ENCODE measurements at places on chromosomes 13 and 19.
A peak's percentile ranks its signal among the peaks of the same experiment; 100 is the strongest.

DNA sequence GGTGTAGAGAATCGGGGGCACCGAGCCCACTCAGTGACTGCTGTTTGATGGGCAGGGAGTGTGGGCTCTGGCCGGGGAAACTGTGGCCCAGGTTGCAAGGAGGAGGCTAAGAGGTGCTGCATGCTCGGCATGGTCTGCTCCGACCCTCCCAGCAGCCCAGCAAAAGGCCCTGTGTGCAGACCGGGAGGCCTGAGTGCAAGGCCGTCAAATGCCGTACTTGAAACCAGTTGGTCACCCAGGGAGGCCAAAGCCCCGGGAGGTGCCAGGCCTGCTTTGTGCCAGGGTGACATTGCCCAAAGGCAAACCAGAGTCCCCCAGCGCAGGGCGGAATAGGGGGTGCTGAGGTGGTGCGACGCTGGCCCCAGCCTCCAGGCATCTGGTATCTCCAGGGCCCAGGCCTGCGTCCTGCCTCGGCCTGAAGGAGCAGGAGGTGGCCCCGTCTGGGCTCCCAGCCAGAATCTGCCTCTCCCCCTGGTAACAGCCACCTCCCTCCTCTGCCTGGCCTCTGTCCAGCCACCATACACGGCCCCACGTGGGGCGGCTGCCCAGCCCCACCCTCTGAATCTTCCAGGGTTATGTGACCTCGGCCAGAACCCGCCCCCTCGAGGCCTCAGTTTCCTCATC, 4.0 kb downstream of the PIK3R2 start:
- no peak for DNase-seq

GRCh38 chr13:113841353-113841650, 22.6 kb downstream of the GAS6 start:
- no peak for DNase-seq

DNA sequence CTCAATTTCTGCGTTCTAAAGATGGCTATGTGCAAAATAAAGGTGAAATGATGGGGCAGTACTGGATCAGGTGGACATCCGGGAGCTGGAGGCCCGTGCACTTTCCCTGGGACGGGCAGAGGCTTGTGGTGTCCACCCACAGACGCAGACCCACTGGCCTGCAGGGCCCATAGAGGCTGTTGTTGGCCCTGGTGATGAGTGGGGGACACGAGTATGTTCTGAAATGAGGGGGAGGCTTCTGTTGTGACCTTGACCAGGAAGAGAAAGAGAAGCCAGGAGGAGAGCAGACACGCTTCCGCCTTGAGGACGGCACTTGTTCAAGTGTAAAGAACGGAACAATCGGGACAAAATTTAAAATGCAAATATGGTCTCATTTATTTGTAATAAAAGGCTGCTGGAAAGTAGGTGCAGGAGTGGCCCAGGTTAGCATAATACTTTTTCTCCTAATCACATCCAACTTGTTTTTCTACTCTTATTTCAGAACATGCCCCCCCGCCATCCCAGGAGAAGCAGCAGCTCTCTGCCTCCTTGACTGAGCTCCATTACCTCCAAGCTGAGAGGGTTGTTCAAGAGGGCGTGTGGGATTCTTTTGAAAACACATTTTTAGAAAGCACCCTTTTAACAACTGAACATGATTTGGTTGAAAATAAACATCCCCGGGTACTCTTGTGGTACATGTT, 27.1 kb downstream of the ATP11A start:
- DNase-seq: no peak

- peak; percentile 79 for DNase-seq
Observed at GRCh38 chr13:85693889-85694511, 105.2 kb downstream of the SLITRK6 start.

DNA sequence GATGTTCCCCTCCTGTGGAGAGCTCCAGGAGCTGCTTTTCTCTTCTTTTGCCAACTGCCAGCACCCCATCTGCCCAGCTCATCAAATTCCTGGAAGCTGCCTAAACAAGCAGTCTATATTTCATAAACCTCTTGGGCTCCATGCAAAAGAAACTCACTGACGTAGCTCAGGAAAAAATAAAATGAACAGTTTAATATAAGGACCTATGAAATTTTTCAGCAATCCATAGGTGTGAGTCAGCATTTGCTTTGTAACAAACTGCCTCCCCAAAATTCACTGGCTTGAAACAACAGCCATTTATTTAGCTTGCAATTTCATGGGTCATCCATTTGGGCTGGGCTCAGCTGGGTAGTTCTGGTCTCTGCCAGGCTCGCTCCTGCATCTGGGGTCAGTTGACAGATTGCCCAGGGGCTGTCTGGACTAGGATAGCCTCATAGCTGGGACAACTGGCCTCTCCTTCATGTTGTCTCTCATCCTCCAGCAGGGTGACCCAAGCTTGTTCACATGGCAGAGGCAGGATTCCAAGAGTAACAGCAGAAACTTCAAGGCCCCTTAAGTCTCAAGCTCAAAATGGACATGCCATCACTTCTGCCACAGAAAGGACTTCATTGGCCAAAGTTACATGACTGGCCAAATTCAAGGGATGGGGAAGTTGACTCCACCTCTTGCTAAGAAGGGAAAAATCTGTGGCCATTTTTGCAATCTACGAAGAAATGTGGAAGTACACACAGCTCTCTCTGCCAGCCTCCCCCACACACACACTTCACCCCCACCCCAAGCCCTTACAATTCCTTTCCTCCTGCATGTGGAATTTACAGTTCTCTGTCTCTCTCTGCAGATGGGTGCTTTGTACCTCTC, 7.9 kb upstream of the PVR start:
- DNase-seq: no peak

DNA sequence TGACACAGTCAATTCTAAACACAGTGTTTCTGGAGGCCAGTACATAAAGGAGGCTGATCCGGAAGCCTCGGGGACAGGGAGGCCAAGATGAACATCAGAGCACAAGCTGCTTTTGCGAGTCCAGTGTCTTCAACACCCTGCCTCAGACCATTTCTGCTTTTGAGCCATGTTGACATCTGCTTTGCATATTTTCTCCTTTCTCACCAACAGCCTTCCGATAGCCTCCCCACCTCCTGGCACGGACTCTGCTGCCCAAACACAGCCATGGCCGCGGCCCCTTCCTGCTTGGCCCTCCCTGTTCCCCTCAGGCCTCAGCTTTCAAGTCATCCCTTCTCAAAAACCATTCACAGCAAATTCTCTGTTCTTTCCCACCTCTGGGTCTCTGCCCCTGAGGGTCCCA, 3.6 kb downstream of the LRRC25 start:
- DNase-seq: no peak

DNA sequence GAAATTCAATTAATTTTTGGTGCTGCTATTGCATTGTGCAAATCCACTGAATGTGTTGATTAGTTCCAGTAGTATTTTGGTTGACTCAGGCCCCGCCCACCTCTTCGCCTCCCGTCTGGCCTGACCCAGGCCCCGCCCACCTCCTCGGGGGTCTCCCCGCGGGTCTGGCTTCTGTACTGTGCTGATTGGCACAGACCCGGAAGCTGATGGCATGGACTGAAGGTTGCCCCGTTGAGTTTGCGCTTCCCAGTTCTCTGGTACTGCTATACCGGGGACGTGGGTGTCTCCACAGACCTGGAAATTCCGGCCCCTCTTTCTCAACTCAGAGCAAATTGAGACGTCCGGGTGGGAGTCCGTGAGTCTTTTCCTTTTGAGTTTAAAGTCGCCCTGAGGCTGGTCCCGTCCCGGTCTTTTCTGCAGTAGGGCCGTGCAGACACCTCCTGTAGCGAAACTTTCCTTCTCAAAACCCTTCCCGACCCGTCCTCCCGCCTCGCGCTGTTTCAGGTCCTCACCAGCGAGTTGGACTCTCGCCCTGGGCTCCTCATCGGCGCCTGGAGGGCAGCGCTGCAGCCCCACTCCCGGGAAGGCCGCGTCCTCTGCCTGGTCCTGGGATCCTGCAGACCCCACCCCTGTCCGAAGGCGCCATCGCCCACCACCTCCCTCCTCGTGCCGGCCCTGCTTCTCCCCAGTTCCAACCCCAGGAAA, 14.8 kb downstream of the ZNF701 start:
- DNase-seq: no peak

- no peak for DNase-seq
Observed at GRCh38 chr19:20840371-20840770, 64.3 kb downstream of the ZNF66 start.

DNA sequence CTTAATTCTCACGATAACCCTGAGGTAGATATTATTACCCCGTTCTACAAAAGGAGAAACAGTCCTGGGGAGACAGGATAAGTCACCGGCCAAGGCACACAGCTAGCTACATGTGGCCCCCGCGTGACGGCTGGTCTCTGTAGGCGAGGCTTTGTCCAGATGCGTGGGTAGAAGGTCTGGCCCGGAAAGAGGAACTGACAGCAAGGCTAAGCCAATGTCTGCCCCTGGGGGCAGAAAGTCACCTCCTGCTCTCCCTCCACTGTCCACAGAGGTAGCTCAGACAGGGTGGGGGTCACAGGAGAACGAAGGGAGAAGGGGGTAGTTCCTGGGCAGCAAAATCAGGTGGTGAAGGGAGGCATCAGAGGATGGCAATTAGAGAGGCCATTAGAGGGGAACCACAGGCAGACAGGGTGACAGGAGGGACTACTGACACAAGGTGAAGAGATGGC, 1.8 kb downstream of the APOC4 start:
- no peak for DNase-seq

GRCh38 chr13:92952161-92952560, 274.4 kb upstream of the GPC6 start:
- DNase-seq: no peak

- no peak for DNase-seq
Observed at GRCh38 chr13:90485436-90485835, 862.1 kb upstream of the MIR17HG start.

GRCh38 chr13:50580684-50581305, 262.7 kb downstream of the DLEU7 start:
- DNase-seq: no peak

- DNase-seq: no peak
Observed at GRCh38 chr13:23497191-23497590, 63.7 kb upstream of the SACS start.

DNA sequence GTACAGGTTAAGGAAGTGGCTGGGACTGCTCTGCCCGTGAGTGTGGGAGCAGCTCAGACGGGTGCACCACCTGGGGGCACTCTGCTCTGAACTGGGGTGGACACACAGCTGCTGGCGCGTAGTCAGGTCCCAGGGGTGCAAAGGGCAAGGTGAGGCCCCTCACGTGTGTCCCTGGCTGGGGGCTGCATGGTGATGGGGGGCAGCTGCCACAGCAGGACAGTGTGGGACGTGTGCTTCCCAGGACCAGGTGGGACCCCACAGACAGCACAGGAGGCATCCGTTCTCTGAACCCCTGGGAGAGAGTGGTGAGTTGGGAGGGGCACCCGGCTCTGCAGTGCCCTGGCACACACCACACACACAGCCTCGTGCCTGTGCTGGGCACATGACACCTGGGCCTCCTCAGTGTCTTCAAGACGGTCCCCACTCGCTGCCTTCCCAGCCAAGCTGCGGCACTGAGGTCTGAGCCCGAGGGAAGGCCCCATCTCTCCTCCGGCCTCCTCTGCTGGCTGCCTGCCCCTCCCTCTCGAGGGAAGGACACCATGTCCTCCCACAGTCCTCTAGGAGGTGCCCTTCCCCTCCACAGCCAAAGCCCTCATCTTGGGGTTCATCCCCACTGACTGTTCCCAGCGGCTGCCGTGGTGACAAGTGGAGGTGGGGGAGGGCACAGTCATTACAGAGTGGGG, 24.7 kb downstream of the CILP2 start:
- DNase-seq: peak; percentile 41

GRCh38 chr13:112843392-112844111, 125.5 kb upstream of the MCF2L start:
- peak; percentile 28 for DNase-seq

DNA sequence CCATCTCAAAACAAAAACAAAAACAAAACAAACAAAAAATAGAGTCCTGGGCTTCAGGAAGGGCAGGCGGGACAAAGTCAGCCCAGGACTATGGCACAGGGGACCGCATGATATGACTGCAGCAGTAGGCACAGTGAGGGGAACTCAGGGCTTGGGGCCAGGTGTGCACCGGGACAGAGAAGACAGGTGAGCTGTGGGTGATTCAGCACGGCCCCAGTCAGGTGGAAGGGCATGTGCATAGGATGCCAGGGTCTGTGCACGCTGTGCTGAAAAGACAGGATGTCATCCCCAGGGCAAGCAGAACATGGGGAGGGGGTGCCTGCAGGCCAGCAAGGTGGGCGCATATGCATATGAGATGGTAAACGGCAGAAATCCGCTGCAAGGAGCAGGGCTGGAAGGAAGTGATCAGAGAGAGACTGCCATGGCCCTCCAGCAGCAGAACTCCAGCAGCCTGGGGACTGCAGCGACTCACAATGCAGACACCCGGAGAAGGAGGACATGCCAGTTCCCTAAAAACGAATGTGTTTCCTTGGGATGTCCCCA, 15.0 kb downstream of the EPS15L1 start:
- DNase-seq: no peak

DNA sequence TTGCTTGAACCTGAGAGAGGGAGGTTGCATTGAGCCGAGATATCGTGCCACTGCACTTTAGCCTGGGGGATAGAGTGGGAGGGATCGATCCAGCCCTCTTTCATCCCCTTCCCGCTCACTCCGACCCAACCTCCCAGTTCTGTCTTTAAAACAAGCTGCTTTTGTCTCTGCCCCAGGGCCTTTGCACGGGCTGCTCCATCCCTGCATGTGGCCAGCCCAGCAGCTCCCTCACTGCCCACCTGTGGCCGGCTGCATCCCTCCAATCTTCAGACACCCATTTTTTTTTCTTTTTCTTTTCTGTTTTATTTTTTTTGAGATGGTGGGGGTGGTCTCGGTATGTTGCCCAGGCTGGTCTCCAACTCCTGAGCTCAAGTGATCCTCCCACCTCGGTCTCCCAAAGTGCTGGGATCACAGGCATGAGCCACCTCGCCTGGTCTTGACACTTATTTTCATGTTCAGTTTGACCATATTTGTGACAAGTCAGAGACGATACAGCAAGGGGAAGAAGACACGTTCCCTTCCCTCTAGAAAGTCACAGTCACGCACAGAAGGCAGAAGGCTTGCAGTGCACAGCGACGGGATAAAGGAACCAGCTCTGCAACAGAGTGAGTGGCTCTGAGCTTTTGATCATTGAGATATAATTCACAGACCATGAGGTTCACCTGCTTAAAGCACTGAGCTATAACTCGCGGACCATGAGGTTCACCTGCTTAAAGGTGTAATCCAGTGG, 31.8 kb downstream of the EFNA2 start:
- no peak for DNase-seq

GRCh38 chr19:50387868-50388245, 3.7 kb downstream of the POLD1 start:
- DNase-seq: no peak

DNA sequence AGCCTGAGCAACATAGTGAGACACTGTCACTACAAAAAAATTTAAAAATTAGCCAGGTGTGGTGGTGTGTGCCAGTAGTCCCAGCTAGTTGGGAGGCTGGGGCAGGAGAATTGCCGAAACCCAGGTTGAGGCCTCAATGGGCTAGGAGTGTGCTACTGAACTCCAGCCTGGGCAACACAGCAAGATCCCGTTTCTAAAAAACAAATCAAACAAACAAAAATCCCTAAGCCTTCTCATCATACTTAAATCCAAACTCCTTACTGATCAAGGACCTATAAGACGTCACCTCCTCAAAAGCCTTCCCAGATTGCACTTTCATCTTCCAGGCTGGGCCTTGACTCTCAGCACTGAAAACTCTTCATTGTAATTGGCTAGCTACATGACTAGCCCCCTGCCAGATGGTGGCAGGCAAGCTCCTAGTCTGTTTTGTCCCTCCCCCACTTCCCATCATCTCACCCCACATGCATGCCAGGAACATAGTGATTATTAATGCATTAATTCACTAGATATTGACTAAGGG, 17.5 kb upstream of the NANOS3 start:
- DNase-seq: no peak

- peak; percentile 90 for DNase-seq
Observed at GRCh38 chr19:11355160-11356073, at the start of gene PLPPR2. PLPPR2 (plus strand) TSS chr19:11355432; CDS start chr19:11357674, 2,242 bp downstream.
